ENCODE measurements at places on chromosomes 12 and 14. TPM values are rescaled to one million over a fixed set of nuclear protein-coding genes. Genes with fewer than 3 reads are reported as not detected.

The MYF6 gene
- polyA plus RNA-seq, result 0.39 TPM

DNA sequence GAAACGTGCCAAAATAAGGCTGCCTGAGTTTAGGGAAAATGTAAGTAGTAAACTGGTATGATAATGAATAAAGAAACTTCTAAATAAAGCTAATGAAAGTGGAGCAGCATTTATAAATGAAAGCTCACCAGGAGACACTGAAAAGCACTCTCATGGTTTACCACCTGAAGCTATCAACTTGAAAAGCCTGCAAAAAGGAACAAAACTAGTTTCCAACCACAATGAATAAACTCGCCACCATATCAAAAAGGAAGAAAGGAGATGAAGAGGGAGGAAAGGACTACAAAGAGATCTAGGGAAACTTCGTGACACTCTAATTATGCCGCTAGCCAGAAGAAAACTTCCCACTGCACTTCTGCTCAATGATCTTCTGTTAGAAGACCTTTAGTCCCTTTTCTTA, 66.7 kb downstream of the MED13L start:
- no peak for DNase-seq

DNA sequence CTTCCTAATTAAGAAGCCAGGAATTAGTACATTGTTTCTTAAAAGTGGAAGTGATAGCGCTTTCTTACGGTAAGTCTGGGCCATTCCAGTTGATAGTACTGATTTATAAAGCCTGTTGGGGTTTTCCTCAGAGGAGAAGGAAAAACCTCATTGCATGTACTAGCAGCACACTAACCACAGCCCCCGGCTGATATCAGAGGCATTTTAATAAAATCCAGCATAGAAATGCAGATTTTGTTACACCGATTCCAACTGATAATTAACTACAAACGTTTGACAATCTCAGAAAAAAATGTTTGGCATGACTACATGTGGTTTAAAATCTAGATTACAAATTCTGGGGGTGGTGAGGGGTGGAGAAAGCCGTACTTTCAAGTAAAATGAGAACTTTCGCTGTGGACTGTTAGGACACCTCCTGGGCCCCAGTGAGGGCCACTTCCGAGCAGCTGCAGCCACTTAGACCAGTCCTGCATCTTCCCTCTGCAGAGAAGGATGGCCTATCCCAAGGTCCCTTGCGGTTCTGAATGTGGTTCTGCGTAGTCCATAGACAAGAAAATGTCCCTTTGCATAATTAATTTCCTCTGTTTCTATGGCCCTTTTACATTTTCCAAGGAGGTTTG, 374.4 kb downstream of the NUAK1 start:
- no peak for DNase-seq

GRCh38 chr12:53844994-53845844, 93.4 kb upstream of the HOXC13 start:
- DNase-seq, result no peak

- DNase-seq, result no peak
These were observed 88.4 kb downstream of the C12orf75 start for GRCh38 chr12:105418821-105419291.

The SMCO2 gene
- polyA plus RNA-seq, result 0.11 TPM

GRCh38 chr14:42911642-42912041, 1305.0 kb downstream of the LRFN5 start:
- DNase-seq, result no peak

- DNase-seq, result no peak
These were observed 67.2 kb upstream of the HMGA2 start for GRCh38 chr12:65756956-65757511.

DNA sequence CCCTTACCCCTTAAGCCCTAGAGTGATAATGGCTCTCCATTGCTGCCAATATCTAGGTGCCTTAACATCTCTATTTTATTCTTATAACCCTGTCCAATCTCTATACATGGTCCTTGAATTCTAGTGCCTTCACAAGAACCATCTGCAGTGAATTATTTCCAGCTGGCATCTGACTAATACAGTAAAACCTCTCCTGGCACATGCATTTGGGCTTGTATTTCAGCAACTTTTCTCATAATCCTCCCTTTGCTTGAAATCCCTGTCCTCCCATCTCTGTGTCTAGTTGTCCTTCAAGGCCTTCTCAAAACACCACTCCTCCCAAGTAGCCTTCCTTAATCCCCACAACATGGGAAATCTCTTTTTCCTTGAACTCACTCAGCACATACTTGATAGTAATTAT, 14.2 kb upstream of the HMGA2 start:
- DNase-seq, result no peak

The SLC7A7 gene
- polyA plus RNA-seq, result 14.9 TPM
